A172 (cell line): ENCODE measurements at places on chromosomes 2 and 18.

DNA sequence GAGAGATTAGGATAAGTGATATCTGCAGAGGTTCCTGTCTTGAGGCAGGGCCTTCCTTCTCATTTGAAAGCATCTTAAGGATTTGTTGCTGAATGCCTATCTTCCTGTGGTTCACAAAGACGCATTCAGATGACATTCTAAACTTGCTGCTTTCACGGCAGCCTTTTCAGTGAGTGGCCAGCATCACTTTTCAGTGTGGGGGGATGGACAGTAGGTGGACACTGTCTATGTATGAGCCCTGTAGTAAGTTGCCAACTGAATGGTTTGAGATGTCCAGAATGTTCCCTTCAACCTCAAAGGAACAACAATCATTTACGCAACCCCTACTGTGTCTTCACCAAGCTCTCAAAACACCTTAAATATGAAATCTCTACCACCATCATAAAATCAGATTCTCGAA lies 46.6 kb downstream of the SETBP1 start:
- no peak for DNase-seq

DNA sequence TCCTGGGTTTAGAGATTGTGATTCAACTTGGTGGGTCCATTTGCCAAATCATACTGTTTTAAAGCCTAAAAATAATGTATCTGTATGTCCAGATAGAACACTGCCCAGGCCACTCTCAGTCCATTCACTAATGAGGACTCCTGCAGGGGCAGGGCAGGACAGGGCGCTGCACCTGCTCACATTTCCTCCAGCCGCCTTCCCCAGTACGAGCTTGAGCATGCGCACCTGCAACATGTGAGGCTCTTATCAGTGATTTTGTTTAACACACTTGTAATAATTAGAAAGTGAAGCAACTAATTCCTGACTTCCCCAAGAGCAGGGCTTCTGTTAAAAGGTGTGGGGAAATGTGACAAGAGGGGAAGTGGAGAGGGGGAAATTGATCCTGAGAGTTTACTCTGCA lies 89.7 kb downstream of the AFF3 start:
- no peak for DNase-seq

DNA sequence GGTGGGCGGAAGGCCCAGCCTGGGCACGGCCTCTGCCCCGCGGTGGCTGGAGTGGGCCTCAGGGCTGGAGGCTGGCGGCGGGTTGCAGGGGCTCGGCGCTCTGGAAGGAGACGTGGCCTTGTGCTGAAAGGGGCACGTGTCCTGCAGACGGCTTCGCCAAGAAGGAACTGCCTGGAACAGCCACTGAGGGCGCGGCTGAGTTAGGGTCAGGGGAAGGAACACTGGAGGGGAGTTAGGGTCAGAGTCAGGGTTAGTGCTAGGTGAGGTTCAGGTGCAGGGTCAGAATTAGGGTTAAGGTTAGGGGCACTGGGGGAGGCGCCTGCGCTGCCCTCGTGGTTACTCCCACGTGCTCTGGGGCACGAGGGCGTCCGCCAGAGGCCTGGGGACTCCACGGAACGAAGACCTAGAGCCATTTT lies 933 bp upstream of the ADNP2 start:
- DNase-seq = no peak

DNA sequence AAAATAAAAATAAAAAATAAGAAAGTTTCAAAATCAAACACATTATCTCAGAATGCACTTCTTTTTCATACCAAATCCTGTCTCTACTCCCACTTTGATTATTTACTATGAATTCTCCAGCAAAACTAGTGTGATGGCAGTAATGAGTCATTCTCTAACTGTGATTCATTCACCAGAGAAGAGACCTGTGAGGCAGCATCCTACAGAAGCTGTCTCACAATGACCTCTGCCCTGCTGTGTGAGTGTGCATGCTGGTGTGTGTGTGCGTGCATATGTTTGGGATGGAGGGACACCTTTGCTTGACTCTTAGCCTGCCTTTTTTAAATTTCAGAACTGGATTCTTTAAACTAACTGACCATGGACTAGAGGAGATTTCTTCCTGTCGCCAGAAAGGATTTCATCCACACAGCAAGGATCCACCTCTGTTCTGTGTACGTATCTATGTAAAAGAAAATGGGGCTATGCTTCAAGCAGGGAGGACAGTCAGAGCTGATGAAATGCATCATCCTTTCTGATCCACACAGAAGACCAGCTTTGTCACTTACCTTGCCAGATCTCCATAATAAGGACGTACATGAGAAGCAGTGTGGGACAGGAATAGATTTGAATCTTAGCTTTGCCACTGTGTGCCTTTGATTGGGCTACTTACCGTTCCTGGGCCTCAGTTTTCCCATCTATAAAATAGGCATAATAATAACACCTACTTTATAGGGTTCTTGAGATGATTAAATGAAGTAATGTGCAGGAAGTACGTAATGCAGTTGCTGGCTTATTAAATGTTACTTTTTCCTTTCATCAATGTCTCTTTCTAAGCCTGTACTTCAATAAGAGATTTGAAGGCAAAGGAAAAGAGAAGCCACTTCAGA lies 31.2 kb downstream of the STAMBP start:
- peak; percentile 79 for DNase-seq

DNA sequence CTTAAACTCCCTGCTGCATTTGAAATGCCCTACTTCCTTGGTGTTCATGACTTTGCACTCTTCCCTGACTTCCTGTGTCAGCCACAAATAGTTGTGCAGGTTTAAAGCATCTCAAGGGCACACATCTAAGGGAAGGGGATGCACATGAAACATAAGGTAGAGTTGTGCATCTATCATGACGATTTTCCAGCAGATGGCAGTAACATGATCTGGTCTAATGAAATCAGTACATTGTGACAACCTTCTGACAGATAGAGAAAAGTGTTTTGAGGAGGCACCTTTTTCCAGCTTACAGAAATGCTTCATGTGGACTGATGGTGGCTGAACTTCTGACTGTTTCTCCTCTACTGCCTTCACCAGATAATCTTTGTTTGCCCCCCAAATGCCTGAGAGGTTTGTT lies 238.9 kb downstream of the XIRP2 start:
- DNase-seq = peak; percentile 60

DNA sequence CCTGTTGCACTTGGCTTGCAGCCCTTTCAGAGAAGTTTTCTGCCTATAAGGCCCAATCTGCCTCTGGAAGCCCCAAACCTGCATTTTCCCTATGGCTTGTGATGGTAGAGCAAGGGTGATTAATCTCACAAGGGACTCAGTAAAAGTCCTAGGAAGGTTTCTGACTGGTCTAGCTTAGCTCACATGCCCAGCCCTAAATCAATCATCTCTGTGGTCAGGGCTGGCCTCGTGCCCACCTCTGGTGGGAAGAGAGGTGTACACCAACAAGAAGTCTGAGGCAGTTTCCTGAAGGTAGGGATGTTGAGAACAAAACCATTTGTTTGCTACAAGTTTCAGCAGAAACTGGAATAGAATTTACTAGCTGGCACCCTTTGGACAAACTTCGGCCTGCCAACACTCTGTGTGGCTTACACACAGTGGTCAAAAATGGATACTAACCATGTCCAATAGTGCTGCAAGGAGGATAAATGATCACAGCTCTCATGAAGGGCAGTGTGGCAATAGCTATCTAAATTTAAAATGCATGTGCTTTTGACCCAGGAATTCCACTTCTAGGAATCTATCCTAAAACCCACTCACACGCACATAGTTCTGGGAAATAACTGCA lies 96.4 kb downstream of the EN1 start:
- DNase-seq = peak; percentile 50

- DNase-seq = peak; percentile 86
These were observed at the start of gene STAM2 for GRCh38 chr2:152175368-152176112. Gene STAM2 (minus strand): TSS chr2:152175763. CDS start chr2:152175642, 121 bp downstream.

DNA sequence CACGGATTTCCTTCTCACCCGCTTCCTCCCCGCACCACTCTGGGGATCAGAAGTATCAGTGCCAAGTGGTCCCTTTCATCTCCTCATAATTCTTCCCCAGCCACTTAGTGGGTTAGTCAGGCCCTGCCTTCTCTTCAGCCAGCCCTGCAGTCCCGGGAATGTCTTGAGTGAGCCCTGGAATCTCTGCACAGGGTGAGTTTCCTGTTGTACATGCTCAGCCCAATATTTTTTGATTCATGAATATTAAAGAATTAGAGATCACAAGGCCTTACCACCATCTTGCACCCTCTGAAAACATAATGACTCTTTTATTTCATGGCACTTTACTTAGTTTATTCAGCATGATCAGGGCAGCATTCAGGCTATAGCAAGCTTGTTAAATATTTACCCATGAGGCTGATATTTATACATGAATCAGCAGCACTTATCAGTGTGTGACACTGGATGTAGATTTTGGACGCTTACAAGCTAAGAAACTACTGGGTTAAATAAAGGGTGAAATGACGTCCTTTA lies 159.4 kb upstream of the FOSL2 start:
- DNase-seq = peak; percentile 67

GRCh38 chr2:238163481-238164198 lies 4.9 kb downstream of the ERFE start:
- no peak for DNase-seq

DNA sequence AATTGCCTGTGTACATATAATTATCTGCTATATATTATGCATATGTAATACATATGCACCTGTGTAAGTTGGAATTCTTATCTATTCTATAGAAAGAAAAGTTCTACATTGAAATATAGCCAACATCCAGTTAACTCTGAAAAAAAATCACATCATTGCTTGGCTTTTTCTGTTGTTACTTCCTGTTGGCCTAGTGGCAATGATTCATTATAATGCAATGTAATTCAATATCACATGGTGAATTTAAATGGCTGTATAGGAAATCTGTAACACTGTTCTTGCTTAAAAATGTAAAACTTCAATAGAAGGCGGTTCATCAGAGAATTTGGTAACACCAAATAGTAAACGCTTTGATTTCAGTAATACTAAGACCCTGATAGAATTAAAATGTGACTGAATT lies 44.5 kb upstream of the MAP4K3 start:
- DNase-seq = peak; percentile 73

DNA sequence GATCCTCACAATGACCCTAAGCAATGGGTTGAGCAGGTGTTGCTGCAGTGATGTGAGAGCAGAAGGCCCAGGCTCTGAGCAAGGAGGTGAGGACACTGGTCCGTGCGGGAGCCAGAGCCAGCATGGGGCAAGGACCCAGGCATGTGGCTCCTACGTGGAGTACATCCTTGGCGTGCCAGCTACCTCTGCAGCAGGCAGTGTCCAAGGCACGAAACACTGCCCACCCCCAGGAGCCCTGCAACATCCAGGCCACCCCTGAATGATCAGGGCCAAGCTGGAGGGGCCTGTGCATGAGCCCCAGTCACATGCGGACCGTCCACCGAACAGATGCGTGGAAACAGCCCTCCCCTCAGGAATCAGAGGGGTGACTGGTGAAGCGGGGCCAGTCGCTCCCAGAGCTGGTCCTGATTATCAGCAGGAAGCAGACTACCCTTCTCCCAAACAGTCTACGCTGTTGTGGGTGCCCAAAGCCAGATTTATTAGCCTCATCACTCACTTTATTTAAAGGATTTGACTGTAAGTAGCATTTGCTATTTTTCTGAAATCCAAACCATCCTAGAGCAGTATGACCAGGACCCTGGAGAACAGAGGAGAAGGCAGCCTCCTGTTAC lies 16.8 kb downstream of the CELF4 start:
- no peak for DNase-seq

DNA sequence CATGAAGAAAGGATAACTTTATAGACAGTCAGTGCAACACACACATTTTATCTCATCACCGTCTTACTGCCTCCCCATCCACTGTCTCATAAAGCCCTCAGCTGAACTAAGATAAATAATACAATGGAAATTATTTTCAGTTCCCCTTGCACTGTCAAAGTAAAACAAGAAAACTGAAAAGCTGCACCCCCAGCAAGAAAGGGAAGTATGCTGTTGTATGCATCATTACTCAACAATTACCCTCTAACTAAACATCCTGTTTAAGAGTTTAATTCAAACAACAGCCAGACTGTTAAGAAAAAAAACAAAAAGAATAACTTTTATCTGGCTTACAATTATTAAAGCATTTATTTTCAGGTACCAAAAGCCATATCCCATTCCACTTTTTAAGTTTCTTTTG lies 25.0 kb downstream of the MPPE1 start:
- DNase-seq = no peak

DNA sequence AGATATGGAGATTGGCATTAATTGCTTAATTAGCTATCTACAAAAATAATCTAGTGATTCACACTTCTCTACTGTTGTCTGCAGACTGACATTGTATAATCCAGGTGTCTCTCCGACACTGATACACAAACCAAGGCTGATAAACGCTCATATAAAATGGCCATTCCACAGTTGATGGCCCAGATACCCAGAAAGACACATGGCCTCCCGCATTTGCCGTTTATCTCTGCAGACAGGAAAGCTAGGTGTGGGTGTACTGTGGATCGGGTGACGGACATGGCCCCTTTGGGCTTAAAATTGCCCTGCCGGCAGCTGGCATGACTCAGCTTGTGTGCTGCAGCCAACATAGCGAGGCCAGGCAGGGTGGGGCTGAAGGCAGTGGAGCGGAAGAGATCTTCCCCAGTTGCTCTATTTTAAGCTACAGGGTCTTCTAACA lies 18.5 kb downstream of the PMAIP1 start:
- peak; percentile 78 for DNase-seq

DNA sequence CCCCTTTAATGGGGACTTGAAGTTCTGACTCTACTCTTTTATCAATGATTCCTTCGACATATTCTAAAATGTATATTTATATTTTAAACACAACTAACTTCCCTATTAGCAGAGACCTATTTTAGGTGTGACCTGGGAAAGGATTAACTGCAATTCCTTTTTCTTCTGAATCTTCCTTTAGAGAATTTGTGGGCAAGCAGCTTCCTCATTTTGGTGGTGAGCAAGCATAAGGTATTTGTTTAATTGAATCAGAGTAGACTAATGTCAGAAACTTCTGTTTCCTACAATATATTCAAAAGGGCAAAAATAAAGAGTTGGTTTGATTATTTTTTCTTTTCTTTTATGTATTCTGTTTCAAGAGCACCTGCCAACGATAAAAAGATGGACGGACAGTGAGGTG lies 237.0 kb downstream of the IKZF2 start:
- no peak for DNase-seq
